ENCODE measurements at places on chromosomes 3 and 15.

DNA sequence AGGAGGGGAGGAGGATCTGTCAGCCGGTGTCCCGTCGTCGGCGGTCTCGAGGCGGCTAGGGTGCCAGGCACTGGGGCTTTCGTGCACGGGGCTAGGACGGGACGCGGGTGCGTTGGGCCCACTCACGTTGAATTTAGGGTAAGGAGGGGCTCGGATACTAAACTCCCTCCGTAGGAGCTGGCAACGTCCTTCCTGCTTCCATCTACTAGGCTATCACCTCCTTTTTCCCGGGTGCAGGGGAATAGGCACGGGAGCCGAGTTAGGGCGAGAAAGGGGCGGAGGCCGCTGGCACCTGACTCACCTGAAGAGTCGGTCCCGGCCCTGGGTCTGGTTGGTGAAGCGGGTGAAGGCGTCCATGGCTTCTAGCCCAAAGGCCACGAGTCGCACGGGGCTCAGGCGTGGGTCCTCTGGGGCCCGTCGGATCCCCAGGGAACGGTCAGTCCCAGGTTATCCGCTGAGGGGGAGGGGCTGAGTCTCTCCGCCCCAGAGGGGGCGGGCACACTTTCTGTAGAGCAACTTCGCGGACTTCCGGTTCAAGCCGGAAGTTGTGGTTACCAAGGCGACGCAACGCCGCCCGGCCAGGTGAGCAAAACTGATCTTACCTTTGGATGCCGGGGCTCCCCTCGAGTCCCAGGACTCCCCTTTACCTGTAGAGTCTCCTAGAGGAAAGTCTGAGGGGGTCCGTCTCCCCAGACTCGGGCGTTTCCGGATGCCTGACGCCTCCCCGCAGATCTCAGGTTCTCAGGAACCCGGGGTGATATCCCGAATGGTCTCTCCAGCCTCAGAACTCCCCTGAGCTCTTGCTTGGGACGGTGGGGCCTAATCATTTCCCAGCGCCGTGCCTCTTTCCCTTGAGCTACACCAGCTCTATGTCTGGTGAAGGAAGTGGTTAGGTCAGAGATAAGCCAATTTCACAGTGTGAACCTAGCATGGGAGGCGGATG, at the start of the genes PEX11A and WDR93:
Gene PEX11A (minus strand): TSS at position 479 of the 943 bp plus-strand sequence. CDS start 122 bp downstream, at position 357.
Gene WDR93 (plus strand): TSS at position 536 of the 943 bp plus-strand sequence. CDS start 10,936 bp downstream, outside the sequence.
- peak; percentile 89 for DNase-seq

GRCh38 chr15:43133430-43134156, at the start of gene TMEM62:
TSS of gene TMEM62 (plus strand) at chr15:43133586. CDS start at chr15:43133803, 217 bp downstream.
- peak; percentile 91 for DNase-seq

DNA sequence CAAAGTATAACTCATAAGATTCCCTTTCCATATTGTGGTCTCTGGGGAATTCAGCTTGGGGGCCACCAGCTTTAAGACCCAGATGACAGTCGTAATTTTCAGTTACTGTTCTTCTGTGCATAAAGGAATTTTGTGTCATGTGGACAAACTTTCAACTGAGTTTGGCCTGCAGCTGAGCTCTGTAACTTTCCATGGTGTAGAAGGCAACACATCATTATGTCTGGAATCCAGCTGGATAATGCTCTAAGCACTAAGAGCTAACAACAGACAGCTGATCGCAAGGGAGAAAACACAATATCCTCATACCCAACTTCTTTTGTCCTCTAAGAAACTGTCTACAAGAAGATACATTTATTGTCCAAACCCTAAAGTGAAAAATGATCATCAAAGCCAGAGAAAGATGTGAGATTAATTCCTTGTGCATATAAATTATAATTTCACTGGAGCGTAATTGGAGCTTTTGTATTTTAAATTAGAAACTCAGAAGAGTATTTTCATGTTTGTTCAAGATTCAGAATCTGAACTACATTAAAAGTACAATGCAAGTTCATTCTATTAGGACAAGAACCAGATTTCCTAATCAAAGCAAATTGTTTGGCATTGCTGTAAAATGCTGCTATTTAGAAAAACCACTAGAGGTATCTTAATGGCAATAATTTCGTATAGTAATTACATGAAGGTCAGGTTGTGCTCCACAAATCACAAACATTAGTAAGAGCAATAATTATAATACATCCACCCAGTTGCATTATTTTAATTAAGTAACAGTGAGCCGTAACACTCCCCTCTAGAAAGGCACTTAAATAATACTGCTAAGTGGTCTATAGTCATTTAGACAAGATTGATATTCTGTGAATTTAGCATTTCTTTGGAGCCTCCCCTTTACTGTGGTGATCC, 218.8 kb downstream of the ATP8B4 start:
- no peak for DNase-seq

DNA sequence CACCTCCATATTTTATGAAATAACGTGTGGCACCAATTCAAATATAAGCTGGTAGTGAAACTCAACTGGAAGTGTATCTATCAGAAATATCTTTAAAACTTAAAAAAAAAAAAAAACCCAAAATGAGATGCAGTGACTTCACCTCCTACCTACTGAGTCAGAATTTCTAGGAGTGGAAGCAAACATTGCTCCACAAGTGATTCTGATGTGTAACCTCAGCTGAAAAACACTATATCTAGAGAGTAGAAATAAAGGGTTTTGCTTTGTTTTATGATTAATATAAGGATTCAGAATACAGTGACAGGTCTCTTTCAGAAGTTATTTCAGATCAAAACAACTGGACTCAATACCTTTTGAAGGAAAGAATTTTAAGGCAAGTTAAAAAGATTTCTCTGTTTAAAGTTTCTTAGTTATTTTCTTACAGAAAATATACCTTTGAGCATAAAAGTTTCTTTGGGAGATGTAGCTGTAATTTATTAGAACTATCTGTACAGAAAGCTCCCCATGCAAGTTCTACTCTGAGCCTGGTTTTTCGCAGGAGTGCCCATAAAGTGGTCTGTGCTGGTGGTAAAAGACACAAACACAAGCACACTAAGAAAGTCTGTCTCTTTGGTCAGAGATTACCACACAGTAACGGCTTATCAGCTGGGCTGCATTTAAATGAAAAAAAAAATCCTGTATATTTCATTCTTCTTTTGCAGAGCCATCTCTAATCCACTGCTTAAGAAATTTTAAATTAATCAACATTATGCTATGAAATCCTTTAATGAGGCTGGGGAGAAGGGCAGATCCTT, 59.9 kb upstream of the PPIB start:
- no peak for DNase-seq

- no peak for DNase-seq
Measured at GRCh38 chr3:42999212-42999611, 20.1 kb downstream of the GASK1A start.

GRCh38 chr15:69668963-69669362, 216.3 kb downstream of the RPLP1 start:
- DNase-seq, result no peak

GRCh38 chr3:159319156-159319555, 517.3 kb downstream of the MFSD1 start:
- no peak for DNase-seq

DNA sequence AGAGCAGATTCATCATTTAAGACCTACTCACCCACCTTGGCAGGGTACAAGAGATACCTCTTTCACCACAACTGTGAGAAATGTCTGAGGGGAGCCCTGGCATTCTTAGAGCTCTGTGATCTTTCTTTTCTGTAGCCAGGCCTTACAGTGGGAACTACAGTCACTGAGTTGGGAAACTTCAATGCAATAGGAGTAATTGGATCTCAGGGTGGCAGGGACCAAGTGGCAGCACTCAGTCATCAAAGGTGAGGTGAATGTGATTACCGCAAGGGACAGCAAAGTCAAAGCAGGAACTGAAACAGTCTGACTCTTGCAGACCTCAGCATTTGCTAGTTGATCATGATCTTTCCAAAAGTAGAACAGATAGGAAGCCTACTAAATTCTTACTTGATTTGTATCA, 7.2 kb upstream of the MCF2L2 start:
- DNase-seq, result no peak

DNA sequence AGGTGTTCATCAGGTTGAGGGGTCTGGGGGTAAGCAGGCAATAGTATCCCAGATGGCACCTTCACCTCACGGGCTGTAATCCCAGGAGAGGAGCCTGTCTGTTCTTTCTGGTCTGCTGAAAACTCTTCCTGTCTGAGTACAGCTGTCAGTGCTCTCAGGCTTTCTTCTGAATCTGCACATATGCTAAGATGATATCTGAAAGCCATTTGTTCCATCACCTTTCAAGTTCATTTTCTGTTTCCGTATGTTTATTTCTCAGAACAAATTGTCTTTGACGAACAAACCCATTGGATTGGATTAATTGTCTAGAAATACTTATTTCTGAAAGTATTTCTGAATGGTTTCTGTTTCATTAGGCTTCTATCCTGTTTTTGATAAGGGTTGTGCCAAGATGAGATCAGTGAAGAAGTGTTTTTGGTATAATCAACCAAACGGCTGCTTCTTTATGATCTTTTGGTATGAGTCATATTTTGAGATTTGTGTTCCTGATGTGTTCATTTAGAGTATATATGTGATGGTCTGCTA, 13.3 kb downstream of the ZNF592 start:
- no peak for DNase-seq

GRCh38 chr15:47409038-47409437, 308.3 kb upstream of the SEMA6D start:
- no peak for DNase-seq

DNA sequence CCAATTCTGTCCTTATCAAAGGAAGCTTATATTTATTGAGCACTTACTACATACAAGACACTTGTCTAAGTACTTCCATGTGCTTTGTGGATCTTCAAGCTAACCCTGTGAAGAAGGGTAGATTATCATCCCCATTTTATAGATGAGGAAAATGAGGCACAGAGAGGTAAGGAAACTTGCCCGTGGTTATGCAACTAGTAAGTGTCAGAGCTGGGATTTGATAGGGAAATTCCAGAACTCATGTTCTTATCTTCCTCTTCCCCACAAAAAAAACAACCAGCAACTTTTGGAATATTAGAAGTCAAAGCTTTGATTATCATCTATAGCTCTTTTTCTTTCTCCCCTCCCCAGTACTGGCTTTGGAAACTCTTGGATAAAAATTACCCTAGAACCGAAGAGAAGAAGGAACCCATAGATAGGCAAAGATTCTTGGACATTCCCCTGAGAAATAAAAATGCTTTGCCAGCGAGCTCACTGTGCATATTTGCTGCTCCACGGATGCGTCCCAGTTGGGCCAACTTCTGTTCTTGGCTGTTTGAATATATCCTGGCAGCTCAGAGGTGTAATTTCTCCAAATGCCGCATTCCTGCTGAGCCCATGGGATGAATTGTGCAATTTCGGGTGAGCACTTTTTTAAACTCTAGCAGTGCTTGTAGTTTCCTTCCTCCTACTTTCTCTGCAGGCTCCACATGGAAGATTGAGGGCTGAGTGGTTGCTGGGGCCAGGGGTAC, 591.5 kb upstream of the CFAP20DC start:
- DNase-seq, result peak; percentile 72

GRCh38 chr3:108292905-108293328, 3.4 kb upstream of the HHLA2 start:
- no peak for DNase-seq

DNA sequence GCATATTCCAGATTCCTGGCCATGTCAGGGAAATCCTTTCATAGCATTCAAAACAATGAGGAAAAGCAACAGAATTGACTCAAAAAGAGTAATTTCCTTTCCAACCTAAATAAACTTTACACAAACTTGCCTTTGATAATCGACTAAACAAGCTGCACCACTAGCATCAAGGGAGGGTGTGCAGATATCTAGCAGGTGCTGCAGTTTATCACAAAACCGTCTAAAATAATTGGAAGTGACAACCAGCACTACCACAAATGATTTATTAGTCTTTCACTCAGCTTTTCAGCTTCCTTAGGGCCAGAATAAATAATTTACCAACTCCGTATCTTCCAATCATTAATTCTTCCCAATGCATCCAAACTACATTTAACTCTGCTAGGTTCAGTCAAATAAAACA, 71.7 kb downstream of the TBC1D5 start:
- no peak for DNase-seq

DNA sequence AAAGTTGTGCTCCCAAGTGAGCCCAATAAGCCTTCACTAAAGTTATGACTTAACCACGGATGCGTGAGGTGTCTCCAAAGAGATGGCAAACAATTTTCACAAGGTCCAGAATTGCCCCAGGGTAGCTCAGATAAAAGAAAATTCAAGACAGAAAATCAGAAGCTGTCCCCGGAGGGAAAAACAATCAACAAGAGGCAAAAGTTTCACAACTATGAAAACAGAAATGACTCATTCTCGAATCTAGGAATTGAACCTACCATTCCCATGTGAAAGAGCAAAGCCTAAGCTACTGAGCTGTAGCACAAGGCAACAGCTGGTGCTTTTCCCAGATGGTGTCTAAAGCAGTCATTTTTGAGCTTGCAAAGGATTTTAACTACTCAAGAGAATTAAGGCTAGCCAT, 33.5 kb upstream of the MKRN3 start:
- no peak for DNase-seq

- DNase-seq, result no peak
Measured at GRCh38 chr3:144107923-144108322, 136.3 kb downstream of the DIPK2A start.

DNA sequence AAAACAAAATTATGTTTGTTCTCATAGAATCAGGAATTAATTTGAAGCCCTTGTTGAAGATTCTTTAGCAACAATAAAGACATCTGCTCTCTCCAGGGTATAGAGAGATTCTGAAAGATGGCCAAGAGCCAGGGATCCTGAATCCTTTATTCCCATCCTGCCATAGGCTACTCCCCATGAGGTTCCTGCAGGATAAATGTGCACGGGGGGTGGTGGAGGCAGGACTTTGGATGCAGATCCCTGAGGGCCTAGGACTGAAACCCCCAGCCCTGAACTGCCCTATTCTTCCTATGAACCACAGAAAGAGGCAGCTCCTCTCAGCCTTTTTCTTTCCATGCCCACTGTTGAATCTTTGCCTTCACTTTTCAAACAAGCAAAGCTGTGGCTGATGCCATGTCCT, 17.1 kb downstream of the TMEM108 start:
- DNase-seq, result no peak

DNA sequence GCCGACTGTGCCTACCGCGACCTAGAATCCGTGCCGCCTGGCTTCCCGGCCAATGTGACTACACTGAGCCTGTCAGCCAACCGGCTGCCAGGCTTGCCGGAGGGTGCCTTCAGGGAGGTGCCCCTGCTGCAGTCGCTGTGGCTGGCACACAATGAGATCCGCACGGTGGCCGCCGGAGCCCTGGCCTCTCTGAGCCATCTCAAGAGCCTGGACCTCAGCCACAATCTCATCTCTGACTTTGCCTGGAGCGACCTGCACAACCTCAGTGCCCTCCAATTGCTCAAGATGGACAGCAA, 1.4 kb downstream of the ISLR start:
- no peak for DNase-seq

GRCh38 chr3:155342344-155342743, 48.9 kb upstream of the STRIT1 start:
- DNase-seq, result no peak

DNA sequence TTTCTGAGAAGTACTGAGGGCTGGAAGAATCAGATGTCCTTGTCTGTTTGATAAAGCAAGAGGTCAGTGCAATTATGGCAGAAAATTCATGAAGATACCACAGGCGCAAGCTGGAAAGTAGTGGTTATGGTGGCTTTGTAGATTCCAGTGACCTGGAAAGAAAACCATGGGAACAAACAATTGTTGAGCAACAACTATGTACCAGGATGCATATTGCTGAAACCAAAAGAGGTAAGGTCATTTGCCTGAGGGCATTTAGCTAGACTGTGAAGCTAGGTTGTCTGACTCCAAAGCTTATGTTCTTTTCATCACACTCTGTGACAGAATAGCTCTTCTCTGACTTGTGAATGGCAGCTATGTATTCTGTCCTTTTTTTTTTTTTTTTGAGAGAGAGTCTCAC, 74.0 kb downstream of the B3GALNT1 start:
- DNase-seq, result no peak

GRCh38 chr3:23940775-23941174, 4.3 kb upstream of the NR1D2 start:
- DNase-seq, result no peak

GRCh38 chr3:73719413-73719851, 94.7 kb upstream of the PDZRN3 start:
- peak; percentile 72 for DNase-seq

- DNase-seq, result no peak
Measured at GRCh38 chr3:12462159-12462947, 21.9 kb upstream of the TSEN2 start.
